Inflammatory macrophage (primary cell): ENCODE measurements at places on chromosomes 11 and 22.

- DNase-seq, result peak; percentile 54
Observed at GRCh38 chr22:25057013-25057881, 104.7 kb downstream of the KIAA1671 start.

GRCh38 chr22:50310031-50310722, 2.7 kb upstream of the PLXNB2 start:
- no peak for DNase-seq

DNA sequence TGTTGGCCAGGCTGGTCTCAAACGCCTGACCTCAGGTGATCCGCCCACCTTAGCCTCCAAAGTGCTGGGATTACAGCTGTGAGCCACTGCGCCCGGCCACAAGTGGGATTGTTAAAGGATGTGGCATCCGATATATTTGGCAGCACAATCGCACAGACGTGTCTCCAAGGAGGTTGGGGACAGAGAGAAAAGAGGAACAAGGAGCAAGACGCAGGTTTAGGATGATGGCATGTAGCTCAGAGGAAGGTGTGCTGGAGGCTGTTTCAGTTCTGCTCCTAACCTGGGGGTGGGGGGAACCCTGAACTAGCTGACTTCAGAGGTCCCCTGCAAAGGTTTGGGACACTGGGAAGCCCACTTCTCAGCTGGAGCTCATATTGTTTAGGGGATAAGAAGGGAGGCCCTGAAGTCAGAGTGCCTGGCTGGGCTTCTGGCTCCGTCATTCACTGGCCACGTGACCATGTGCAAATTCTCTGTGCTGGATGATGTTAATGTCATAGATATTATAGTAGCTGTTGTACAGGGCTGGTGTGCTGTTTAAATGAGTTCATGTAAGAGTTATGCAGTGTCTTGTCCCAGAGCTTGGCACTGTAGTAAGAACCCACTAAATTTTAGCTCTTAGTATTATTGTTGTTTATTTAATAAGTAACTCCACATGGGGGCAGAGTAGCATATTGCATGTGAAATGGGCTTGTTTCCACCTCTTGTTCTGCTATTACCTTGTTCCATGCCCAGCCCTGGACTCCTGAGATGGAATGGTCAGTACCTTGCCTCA, 129.7 kb downstream of the ST3GAL4 start:
- DNase-seq, result no peak

- DNase-seq, result no peak
Observed at GRCh38 chr22:38338772-38339379, 21.6 kb upstream of the CSNK1E start.

DNA sequence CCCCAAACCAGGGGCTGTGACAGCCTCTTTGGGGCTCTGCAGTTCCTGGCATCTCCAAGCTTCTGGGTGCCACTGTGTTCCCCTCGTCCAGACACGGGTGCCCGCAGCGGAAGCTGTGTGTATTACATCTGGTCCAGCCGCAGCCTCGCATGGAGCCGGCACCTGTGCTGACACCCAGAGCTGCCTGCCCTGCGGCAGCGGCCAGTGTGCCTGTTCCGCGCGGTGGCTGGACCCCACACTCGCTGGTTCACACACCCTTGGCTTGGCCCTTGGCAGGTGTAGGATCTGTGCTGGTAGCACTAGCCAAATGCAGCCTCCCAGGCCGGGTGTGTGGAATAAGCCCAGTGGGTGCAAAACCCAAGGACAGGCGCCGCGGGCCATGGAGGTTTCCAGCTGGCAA, 24.5 kb upstream of the RNASEH2C start:
- DNase-seq, result no peak

GRCh38 chr11:429931-430456, 11.8 kb downstream of the ANO9 start:
- no peak for DNase-seq

GRCh38 chr11:96648991-96649390, 259.2 kb downstream of the JRKL start:
- DNase-seq, result no peak

GRCh38 chr11:103880968-103881367, 155.5 kb upstream of the DDI1 start:
- DNase-seq, result no peak

GRCh38 chr11:128519338-128519737, 68.0 kb downstream of the ETS1 start:
- DNase-seq, result no peak

- DNase-seq, result no peak
Observed at GRCh38 chr11:78190374-78190773, 1.7 kb downstream of the USP35 start.

DNA sequence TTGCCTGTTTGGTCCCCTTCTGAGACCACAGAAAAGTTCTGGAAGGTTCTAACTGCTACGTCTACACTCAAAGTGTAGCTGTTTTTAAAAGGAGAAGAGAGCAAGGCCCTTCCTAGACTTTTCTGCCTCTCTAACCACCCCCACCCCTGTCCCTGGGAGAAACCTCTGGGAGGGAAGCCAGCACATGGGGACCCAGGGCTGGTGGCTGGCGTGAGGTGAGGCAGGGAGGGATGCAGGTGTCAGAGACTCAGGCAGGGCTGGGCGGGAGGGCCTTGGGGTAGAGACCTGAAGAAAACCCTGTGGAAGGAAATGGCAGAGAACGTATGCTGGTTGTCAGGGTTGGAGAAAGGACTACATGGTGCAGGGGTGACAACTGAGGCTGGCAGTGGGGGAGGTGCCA, 26.7 kb downstream of the ARRB1 start:
- DNase-seq, result no peak

DNA sequence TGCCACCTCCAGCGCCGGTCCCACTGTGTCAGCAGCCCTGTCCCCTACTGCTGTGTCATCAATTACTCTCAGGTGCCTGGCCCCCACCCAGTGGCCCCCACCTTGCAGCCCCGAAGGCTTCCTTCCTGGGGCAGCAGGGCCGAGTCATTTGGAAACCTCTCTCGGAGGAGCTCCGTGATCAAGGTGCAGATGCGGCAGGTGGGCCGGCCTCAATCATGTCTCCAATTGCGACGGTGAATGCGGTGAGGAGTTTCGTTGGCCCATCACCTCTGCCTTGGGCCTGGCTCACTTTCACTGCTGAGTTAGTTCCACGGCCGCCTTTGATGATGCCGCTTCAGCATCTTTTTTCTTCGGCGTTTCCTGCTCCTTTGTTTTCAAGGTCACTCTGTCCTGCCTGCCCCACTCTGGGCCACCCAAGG, 11.3 kb upstream of the CXCR5 start:
- no peak for DNase-seq

GRCh38 chr11:31968461-31969358, 122.2 kb upstream of the RCN1 start:
- DNase-seq, result no peak

- DNase-seq, result no peak
Observed at GRCh38 chr11:18710545-18710944, 12.0 kb downstream of the TMEM86A start.

GRCh38 chr11:73374151-73374550, 2.0 kb upstream of the RELT start:
- DNase-seq, result no peak

- DNase-seq, result no peak
Observed at GRCh38 chr11:46755962-46756361, 36.9 kb downstream of the F2 start.

DNA sequence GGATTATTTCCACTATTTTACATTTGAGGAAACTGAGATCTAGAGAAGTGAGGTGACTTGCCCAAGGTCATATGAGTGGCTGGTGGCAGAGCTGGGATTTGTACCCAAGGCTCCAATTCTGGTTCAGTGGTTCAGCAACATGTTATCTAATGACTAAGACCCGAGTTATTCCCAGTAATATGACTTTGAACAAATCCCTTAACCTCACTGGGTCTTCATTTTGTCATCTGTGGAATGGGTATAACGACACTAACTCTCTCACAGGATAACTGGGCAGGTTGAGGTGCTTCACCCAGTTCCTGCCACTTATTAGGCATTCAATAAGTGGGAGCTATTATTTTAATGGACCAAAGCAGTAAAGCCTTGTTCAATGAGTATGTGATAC, 489 bp upstream of the OR2AT4 start:
- no peak for DNase-seq

DNA sequence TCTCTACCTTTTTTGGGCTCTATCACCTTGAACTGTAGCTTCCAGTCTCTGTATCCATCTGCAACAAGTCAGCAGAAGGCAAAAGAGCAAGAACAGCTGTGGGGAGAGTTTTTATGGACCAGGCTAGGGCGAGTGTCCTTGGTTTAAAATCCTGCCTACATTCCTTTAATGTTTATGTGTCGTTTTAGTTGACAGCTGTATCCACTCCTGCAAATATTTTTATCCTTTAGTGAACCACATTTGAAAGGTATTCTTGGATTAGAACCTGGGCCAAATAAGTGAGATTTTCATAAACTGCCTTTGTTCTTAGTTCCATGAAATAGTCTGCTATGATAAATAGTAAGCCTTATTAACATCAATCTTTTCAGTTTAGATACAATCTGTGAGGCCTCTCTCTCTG, 712.2 kb downstream of the ETS1 start:
- DNase-seq, result no peak

- no peak for DNase-seq
Observed at GRCh38 chr11:129652835-129653234, 162.8 kb upstream of the TMEM45B start.

- no peak for DNase-seq
Observed at GRCh38 chr11:133038850-133039249, 493.5 kb downstream of the OPCML start.

DNA sequence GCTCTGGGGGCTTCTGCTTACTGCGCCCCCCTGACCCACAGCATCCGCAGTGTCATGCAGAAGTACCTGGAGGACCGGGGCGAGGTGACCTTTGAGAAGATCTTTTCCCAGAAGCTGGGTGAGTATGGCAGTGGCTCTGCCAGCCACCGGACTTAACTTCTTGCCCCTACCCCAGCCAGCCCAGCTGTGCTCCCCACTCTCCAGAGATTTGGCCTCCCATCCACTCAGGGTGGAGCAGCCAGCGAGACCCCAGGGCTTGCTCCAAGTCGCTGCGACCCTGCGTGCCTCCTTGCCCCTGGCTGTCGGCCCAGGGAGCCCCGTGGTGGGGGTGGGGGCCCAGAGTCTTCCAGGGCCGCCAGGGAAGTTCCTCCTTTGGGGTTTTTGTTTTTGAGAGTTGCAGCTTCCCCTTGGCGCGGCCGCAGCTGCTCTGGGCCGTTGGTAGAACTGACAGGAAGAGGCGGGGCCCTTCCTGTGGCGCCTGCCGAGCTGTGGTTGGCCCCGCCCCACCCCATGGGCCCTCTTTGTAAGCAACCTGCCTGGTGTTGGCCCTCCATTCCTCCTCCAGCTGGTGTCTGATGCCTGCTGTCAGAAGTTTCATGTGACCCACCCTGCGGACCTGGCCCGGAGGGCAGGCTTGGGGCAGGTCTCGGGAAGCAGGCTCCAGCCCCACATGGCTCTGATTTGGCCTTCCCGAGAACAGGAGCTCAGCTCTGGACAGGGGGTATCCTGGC, 11.1 kb downstream of the GRK2 start:
- peak; percentile 98 for DNase-seq

GRCh38 chr22:46537946-46538813, 760 bp upstream of the CELSR1 start:
- peak; percentile 40 for DNase-seq

DNA sequence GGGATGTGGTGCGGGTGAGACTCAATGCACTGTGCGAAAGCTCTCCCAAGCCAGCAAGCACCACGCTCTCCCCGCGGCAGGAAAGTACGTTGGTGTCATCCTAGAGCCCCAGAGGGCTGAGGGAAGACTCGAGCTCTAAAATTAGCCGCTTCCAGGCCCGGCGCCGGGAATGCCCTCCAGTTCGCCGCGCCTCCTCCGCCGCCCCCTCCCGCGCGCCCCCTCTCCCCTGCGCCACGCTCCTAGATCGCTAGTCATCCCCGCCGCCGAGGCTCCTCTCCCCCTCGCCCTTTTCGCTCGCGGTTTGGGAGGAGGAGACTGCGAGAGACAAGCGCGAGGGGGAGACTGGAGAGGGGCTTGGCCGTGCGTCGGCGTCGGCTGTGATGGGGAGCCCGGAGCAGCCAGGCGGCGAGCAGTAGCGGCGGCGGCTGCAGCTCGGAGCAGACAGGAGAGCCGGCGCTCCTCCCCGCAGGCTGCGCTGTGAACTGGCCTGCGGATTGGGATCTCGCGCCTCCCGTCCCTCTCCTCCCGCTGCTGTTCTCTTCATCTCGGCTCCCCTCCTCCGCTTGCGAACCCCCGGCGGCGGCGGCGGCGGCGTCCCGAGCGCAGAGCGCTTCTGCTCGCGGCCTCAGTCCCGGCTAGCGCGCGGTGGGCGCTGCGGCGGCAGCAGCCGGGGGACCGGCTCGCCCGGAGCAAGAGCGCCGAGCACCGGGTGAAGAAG, at the start of gene FAT3:
Gene FAT3, plus strand, starts transcription at position 412 of the 718 bp plus-strand sequence. CDS start 127,295 bp downstream, outside the sequence.
- no peak for DNase-seq

DNA sequence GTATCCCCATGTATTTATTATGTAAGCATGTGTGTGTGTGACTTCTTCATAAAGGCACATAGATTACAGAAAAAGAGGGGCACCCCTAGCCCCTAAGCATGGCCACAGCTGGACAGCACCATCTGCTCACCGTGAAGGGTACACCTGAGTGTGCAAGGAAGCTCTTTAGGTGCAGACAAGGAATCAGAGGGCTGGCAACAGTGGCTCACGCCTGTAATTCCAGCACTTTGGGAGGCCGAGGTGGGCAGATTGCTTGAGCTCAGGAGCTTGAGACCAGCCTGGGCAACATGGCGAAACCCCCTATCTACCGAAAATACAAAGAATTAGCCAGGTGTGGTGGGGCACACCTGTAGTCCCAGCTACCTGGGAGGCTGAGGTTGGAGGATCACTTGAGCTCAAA, 56.3 kb downstream of the DGCR2 start:
- no peak for DNase-seq

DNA sequence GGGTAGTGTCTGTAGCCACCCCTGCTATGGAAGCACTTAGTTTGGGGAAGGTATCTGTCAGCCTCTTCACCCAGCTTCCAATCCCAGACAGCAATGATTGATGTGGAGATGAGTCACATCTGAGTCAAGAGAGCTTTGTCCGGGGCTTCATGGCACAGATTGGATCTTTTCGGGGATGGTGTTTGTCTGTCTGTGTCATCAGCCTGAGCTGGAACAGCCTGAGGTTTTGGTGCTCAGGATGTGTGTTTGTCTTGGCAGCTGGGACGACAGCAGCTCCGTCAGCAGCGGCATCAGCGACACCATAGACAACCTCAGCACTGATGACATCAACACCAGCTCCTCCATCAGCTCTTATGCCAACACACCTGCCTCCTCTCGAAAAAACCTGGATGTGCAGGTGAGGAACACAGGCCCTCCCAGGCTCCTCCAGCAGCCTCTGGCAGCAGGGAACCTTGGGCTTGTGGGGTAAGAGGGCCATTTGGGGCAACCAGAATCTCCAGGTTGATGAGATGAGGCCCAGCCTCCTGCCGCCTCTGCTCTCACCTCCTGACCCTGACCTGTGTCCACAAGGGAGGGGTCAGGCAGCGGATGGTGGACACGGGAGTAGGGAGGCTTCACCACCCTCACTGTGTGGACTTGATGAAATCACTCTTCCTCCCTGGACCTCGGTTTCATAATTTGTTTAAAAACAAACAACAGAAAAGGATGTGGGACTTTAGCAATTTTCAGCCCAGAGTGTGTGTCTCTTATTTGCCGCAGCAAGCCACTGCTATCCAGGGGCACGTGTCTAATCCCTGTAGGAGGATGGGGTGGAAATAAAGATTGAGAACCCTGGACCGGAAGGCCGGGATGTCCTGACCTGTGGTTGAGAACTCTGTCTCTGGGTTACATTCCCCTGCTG, 124.3 kb downstream of the DBX1 start:
- no peak for DNase-seq

- no peak for DNase-seq
Observed at GRCh38 chr11:23520226-23520960, 660.1 kb upstream of the CCDC179 start.

- peak; percentile 24 for DNase-seq
Observed at GRCh38 chr11:119680541-119681360, 48.2 kb downstream of the NECTIN1 start.

- DNase-seq, result peak; percentile 99
Observed at GRCh38 chr22:21735200-21736083, at the start of gene YPEL1. YPEL1 (minus strand) TSS chr22:21735794; CDS start chr22:21710744, 25,050 bp downstream.
